Activated CD4-positive, alpha-beta T cell treated with anti-CD3 and anti-CD28 coated beads, Interleukin-2, amount 50 U/mL, for 1 hour (primary cell): ENCODE measurements at places on chromosomes 5 and 9.

- DNase-seq, result no peak
These were observed 112.0 kb downstream of the DOCK8 start for GRCh38 chr9:326667-327066.

DNA sequence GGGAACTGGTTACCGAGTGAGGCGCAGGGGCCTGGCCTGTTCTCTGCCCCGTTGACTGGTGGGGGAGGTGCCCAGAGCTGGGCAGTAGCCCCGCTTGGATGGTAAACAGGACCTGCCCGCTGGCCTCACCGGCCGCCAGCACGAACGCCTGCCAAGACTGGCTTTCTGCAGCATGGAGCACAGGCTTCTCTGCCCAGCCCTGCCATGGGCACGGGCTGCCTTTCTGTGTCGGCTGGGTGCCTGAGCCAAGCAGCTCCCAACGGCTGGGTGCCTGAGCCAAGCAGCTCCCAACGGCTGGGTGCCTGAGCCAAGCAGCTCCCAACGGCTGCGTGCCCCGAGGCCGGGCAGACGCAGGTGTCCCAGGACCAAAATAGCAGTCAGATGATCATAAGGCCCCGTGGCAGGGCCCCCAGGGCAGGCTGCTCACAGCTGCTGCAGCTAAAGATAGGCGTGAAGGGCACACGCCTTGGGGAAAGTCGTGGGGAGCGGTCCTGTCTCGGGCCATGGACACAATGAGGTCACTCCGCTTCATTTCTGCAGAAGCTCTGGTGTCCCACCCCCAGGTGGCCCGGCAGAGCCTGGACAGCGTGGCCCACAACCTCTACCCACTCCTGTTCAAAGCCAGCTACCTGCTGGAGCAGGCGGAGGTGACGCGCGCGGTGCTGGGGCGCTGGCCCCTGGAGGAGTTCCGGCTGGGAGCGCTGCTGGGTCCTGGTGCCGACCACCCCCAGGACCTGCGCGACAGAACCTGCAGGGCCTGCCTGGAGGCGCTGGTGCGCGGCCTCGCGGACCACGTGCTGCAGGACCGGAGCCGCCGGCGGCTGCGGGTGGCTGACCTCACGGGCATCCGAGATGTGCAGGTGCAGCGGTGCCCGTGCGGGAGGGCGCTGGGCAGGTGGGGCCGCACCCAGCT, at the start of gene LRRC14B:
Gene LRRC14B, plus strand, starts transcription at position 460 of the 913 bp plus-strand sequence. Its CDS starts 44 bp downstream, at position 504.
- peak; percentile 8 for DNase-seq

- no peak for DNase-seq
These were observed 11.2 kb upstream of the ENC1 start for GRCh38 chr5:74651710-74652109.

GRCh38 chr9:121758693-121759092, 107.3 kb downstream of the DAB2IP start:
- no peak for DNase-seq
